ENCODE measurements at places on chromosomes 2 and 18.

DNA sequence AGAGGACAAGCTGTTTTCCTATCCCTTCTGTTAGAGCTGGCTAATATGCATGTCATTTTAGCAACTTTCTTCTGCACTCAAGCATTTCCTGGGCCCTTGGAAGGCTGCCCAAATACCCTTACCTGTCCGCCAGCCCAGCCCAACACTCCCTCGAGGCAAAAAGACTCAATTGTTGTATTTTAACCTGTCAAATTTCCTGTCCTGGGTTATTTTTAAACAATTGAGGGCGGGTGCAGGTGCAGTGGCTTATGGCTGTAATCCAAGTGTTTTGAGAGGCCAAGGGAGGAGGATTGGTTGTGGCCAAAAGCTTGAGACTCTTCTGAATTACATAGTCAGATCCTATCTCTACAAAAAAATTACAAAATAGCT, 125.0 kb upstream of the ARHGAP28 start:
- DNase-seq: no peak

DNA sequence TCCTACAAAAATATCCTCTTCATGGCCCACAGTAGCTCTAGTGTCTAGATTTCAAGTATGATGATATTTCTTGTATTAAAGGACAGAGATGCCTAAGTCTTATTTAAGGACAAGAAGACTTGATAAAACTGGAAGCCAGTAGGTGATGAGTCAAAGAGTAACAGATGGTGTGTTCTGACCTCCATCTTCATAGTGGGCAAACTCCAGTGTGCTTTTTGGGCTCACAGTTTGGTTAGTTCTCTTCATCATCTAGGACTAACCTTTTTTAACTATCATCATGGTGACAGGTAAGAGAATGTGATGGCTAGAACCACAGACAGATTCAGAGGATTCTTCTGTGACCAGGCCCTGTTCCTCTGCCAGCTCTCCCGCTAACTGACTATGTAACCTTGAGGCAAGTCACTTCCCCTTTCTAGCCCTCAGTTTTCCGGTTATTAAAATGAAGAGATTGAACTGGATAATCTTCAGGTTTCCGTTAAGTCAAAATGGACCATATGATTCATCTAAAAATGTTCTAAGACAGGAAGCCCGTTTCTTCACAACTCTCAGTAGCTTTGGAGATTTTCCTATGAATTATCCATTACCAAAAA, 140.3 kb upstream of the RASGRP3 start:
- DNase-seq: no peak

GRCh38 chr2:217729421-217730053, 273.3 kb downstream of the TNS1 start:
- no peak for DNase-seq

GRCh38 chr2:138307099-138307498, 194.5 kb upstream of the SPOPL start:
- no peak for DNase-seq

DNA sequence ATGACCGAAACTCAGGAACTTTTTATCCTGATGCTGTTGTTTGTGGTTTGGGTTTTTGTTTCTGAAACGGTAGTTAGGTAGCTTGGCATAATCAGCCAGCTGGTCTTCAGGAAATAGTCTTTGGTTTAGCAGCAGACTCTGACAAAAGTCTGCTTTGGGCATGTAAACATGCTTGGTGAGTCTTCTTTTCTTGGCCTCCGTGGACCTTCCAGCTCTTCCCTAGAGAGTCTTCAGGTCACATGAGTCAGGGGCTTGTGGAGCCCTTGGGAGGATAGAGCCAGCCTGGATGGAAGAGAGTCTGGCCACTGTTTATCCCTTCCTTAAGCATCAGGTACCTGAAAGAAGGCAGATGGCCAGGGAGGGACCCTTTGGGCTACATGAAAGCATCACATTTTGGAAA, 154.5 kb downstream of the MGAT5 start:
- DNase-seq: no peak

DNA sequence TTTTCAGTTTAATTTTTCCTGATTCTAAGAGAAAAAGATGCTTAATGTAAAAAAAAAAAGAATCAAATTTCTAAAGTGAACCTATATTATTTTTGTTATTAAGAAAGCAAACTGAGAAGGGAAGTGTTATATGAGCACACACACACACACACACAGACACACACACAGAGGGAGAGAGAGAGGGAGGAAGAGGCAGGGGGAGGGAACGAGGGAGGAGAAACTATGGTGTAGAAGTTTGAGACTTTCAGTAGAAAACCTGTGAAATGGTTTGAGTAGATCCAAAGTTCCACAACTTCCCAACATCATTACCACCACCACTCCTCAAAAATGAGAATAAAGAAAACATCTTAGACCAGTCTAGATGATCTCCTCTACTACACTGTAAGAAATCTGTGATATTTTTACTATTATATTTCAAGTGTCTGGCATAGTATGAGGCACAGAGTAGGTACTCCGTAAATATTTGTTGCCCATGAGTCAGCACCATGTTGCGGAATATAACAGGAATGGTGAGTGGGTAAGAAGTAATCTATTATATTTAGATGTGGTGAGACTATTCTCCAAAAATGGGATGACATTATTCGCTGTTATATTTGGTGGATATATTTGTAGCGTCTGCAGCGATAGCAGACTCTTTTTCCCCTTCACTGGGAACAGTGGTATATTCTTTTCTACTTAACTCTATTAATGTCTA, 149.4 kb upstream of the DNMT3A start:
- no peak for DNase-seq

DNA sequence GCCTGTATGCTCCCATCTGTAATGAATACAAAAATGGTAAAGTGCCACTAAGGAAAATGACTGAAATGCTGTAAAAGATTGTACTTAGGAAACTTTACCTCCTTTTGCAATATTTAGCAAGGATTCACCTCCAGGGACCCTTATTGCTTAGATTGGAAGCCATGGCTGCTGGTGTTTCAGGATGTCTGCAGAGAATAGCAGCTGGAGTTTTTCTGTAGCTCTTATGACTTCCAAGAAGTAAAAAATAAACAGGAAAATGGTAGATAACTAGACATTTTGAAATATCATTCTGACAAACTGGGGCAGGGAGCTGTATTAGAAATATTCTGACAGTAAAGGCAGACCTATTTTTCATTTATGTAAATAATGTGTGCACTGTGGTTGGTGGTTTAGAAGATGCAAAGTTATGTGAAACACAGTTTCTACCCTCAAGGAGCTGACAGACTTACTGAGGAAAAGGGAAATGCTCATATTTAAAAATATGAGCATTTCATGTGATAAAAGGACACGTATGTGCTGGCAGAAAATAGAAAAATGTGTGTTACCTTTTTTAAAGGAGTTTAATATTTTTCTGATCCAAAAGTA, 224.9 kb upstream of the BOD1L2 start:
- no peak for DNase-seq

GRCh38 chr2:150528861-150529801, 41.7 kb upstream of the RND3 start:
- DNase-seq: no peak

- no peak for DNase-seq
Measured at GRCh38 chr2:227623226-227623625, 5.9 kb downstream of the SCYGR4 start.

DNA sequence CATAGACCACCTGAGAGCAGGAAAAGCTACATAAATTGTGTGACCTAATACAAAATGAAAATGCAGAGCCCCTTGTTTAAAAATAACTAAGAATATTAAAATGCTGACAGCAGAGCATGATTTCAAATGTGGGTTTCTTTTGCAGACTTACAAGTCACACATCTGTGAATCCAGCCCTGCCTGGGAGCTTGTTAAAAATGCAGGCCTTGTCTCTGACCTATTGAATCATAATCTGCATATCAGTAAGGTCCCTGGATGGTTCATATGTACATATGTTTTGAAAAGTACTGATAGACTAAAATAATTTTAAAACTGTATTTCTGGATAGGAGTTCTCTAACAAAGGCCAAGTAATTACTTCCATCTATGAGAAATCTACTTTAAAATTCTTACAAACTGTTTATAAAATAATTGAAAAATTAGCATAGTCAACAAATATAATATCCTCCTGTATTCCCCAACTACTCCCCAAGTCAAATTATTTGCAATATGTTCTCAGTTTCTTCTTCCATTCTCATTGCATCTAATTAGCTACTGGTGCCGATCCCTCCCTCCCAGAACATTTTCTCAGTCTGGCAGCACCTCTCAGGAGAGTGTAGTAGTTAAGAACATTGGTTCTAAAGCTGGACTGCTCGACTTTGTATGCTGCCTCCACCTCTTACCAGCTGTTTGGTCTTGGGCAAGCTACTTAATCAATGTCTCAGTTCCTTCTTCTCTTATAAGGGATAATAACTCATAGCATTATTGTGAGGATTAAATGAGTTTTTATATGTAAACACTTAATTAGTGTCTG, 1040.4 kb upstream of the CDH2 start:
- DNase-seq: no peak

DNA sequence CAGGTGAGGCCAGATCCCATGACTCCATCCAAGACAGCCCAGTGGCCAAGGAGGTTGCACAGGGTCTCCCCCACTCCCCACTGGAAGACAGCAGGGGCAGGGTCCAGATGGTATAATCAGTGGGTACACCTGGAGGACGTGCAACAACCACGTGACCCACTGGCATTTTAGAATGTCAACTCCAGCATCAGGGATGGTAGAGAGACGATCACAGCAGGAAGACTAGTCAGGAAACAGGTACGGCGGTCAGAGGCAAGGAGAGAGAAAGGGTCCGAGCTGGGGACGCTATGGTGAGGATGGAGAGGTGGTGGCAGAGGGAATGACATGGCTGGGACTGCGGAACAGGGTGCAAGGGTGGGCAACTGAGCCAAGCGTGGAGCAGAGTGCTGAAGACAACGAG, 23.0 kb downstream of the SERTAD2 start:
- no peak for DNase-seq

DNA sequence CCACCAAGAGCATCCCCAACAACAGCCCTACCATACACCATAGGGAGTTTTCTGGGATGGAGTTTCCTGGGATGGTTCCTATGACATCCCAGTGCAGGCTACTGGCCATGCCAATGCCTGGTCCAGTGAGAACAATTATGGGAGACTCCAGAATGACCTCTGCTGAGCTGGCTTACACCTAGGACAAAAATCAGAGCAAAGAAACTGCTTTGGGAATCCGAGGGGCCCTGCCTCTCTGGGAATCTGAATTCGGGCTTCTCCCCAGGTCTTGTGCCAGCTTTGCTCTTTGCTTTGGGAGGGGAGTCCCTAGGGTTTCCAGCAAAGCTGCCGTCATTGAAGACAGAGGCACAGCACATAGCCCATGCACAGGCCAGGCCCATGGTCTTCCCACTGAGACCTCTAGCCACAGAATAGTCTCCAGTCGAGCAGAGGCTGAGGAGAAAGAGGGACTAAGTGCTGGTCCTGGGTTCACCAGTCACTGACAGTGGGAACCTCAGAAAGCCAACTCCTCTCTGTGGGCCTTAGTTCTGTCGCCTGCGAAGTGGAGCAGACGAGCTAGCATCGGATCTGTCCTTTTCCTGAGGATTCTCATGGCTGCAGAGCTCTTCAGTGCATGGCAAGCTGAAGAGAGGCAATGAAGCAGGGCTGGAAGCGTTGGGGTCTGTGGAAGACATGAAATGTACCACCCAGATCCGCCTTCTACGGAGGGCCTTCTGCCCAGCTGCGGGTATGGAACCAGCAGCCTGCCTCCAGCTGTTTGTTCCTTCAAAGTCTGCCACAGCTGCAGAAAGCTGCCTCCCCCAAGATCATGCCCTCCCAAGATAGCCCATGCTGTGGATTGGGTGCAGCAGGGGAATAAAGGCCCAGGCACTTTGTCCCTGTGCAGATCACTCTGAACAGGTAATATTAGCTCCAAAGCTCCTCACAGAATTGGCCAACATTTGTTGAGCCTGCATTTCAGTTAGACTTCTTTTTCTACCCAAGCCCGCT, 11.2 kb upstream of the LBH start:
- no peak for DNase-seq

GRCh38 chr2:47221946-47222345, 66.8 kb upstream of the STPG4 start:
- DNase-seq: no peak

DNA sequence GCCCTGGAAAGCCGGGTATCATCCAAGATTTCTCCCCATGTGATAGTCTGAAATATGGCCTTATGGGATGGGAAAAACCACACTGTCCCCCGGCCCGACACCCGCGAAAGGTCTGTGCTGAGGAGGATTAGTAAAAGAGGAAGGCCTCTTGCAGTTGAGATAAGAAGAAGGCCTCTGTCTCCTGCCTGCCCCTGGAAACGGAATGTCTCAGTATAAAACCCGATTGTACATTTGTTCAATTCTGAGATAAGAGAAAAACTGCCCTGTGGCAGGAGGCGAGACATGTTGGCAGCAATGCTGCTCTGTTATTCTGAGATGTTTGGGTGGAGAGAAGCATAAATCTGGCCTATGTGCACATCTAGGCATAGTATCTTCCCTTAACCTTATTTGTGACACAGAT, 26.8 kb downstream of the RUFY4 start:
- DNase-seq: no peak

- DNase-seq: no peak
Measured at GRCh38 chr18:78305789-78306188, 673.8 kb upstream of the SALL3 start.

DNA sequence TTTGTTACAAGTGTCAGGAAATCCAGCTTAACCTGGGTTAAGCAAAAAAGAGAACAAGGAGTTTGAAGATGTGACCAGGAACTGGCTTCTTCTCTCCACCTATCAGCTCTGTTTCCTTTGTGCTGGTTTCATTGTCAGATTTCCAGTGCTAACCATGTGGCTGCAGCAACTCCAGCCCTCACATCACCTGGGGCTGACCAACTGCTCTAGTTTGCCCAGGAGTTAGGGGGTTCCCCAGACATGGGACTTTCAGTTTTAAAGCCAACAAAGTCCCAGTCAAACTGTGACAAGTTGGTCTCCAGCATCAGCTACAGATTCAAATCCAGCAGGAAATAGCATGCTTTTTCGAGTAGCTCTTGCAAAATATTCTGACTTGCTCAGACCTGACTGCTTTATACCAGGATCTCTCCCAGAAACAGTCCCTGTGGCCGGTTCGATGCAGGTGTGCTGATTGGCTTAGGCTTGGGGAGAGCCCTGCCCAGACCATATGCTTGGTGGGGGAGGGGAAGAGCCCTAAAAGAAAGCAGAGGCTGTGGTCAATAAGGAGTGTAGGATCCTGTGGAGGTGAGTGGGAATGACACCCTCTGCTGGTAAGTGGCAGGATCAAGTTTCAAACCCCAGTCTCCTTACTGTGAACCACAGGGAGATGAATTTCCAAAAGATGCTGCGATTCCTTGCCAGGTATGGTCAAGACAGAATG, 49.5 kb downstream of the KCNE4 start:
- no peak for DNase-seq

- no peak for DNase-seq
Measured at GRCh38 chr2:52874466-52875106, 893.0 kb upstream of the CHAC2 start.

DNA sequence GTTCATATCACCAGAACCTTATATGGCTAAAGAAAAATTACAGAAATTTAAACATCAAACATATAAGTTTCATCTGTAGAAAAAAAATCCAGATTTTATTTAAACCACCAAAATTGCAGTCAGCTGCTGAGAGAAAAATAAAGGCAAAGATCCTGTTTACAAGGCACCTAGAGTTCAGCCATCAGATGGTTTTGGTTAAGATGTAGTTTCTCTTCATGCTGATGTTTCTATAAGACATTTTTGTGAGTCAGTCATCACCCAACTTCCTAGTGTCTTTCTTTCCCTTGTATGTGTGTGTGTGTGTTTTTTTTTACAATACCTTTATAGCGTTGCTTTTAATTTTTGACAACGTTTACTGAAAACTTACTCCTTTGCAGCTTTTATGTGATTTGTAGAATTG, 26.1 kb upstream of the MMADHC start:
- no peak for DNase-seq

Data from activated CD4-positive, alpha-beta T cell treated with anti-CD3 and anti-CD28 coated beads for 4 hours (primary cell).